ENCODE measurements at places on chromosomes 7 and 10.

- no peak for DNase-seq
Observed at GRCh38 chr7:140685407-140686087, 11.0 kb upstream of the NDUFB2 start.

- DNase-seq = no peak
Observed at GRCh38 chr10:133456041-133456951, 2.6 kb downstream of the SCART1 start.

DNA sequence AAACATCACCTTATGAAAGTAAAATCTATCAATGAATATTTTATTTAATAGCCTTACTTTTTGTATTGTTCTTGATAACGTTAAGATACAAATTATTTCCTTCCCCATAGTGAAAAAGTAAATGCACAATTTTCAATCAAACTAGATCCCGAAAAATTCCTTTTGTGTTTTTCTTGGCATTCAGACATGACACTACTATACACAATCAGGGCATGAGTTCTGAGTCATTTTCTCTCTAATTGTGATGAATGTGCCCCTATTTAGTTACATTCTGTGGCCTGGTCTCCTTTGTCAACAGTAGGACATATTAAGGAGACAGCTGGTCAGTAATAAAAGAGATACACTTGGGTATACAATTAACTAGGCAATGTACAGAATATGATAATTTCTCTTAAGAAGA, 19.8 kb downstream of the COL1A2 start:
- no peak for DNase-seq

GRCh38 chr10:85548034-85548433, 818.6 kb downstream of the GRID1 start:
- no peak for DNase-seq

GRCh38 chr7:23964715-23965114, 254.7 kb downstream of the STK31 start:
- DNase-seq = no peak

DNA sequence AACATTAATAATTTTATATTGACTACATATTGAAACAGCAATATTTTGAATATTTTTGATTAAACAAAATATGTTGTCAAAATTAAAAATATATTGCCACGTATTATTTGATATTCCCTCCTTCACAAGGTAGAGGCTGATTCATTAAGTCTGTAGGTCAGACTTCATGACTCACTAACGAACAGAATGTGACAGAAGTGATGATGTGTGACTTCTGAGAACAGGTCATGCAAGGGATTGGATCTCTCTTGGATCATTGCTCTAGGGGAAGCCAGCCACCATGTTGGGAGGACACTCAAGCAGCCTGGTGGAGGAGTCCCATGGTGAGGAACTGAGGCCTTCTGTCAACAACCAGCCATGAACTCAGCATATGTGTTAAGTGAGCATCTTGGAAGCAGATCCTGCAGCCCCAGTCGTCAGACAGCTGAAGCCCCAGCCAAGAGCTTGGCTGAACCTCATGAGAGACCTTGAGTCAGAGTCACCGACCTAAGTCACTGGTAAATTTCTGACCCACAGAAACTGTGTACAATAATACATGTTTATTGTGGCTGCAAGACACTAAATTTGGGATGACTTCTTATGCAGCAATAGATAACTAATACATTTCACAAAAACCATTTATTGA, 66.6 kb downstream of the HTR5A start:
- DNase-seq = no peak

- no peak for DNase-seq
Observed at GRCh38 chr10:36344240-36345174, 702.4 kb upstream of the FZD8 start.

DNA sequence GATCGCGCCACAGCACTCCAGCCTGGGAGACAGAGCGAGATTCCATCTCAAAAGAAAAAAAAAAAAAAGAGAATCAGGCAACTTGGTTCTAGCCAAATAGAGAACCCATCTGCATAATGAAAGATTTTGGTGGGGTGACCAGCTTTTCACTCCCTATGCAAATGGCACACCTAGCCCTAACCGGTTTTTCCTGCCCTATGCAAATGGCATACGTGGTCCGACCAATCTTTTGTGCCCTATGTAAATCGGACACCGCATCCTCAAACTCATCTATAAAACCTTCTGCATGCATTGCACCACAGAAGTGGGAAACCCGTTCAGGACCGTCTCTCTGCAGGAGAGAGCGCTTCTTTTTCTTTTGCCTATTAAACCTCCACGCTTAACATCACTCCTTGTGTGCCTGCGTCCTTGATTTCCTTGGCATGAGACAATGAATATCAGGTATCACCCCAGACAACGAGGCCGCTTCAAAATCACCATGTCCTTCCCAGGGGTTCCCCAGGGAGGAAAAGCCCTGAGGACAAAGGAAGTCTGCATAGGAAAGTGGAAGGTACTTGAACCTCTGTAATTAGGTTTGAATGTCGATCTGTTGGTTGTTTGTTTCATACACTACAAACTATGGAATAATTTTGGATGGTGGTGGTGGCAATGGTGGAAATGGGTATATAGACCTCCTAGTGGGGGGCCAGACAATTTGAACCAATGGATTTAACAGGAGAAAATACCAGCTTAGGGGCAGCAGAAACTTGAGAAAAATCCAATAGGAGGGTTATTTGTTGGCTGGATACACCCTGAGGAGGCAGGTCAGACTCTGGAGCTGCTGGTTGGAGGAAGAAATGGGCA, 396.2 kb downstream of the TYW1 start:
- no peak for DNase-seq

DNA sequence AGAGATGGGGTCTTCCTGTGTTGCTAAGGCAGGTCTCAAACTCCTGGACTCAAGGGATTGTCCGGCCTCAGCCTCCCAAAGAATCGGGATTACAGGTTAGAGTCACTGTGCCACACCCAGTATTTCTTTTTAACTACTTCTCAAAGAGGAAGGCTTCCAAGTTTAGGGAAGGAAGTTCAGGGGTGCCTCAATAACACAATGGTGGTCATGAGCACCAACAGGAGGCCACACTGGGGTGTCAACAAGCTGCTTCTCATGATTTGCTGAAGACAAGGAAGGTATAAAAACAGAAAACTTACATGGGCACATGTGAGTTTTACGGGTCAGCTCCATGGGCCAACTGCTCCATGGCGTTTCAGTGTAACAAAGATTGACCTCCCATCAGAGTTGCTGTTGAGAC, 160.5 kb downstream of the TNS3 start:
- no peak for DNase-seq

DNA sequence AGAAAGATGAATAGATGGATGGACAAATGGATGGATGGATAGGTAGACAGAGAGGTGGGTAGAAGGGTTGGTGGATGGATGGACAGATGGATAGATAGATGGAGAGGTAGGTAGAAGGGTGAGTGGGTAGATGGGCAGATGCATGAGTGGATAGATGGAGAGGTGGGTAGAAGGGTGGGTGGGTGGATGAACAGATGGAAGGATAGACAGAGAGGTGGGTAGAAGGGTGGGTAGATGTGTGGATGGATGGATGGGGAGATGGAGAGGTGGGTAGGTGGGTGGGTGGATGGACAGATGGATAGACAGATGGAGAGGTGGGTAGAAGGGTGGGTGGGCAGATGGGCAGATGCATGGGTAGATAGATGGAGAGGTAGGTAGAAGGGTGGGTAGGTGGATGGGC, 10.9 kb upstream of the ASB10 start:
- no peak for DNase-seq

GRCh38 chr10:33150146-33150545, 184.3 kb downstream of the NRP1 start:
- no peak for DNase-seq

GRCh38 chr7:44561962-44562621, 11.6 kb downstream of the DDX56 start:
- DNase-seq = no peak

- no peak for DNase-seq
Observed at GRCh38 chr7:94655848-94656657, at the start of gene SGCE. Gene SGCE (minus strand): TSS chr7:94656133. CDS start chr7:94656098, 35 bp downstream.

DNA sequence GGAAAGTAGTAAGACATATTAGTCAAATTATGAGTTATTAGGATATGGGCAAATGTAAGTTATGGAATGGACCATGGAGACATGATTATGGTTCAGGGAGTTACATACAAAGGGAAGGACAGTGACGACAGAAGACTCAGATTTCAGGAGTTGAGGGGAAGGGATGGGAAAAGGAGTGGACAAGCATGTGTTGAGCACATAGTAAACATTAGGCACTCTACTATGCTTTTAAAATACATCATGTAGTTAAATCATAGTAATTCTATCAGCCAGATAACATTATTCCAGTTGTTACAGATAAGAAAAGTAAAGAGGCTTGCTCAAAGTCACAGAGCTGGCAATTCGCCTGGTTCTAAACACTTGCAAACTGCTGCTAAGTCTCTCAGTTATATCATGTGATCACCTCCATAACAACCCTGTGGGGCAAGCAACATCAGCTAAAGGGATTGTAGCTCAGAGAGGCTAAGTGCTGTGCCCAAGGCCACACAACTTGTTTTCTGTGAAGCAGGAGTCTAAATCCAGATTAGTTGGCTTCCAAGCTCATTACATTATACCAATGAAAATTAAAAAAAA, 115.2 kb upstream of the MDFIC start:
- no peak for DNase-seq

DNA sequence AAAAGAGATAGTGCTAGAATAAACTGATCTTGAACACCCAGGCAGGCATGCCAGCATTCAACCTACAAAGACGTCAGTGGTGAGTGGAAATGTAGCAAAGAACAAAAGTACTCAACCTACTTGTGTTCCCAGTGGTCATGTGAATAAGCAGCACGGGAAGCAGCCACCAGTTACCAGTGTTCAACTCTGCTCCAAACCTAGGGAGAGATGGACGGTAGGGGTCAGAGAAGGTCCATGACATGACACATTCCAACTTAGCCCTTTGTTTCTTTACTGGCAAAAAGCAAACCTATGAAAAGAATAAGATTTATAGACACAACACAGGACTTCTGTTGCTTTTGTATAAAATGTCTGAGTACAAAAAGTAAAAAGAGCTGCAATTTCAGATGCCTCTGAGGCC, 511.4 kb downstream of the XPNPEP1 start:
- no peak for DNase-seq

GRCh38 chr7:77687100-77687746, 9.0 kb upstream of the RSBN1L start:
- DNase-seq = no peak

GRCh38 chr10:52597189-52597863, 175.3 kb downstream of the MBL2 start:
- no peak for DNase-seq

- no peak for DNase-seq
Observed at GRCh38 chr7:101854084-101854865, 36.8 kb downstream of the CUX1 start.

DNA sequence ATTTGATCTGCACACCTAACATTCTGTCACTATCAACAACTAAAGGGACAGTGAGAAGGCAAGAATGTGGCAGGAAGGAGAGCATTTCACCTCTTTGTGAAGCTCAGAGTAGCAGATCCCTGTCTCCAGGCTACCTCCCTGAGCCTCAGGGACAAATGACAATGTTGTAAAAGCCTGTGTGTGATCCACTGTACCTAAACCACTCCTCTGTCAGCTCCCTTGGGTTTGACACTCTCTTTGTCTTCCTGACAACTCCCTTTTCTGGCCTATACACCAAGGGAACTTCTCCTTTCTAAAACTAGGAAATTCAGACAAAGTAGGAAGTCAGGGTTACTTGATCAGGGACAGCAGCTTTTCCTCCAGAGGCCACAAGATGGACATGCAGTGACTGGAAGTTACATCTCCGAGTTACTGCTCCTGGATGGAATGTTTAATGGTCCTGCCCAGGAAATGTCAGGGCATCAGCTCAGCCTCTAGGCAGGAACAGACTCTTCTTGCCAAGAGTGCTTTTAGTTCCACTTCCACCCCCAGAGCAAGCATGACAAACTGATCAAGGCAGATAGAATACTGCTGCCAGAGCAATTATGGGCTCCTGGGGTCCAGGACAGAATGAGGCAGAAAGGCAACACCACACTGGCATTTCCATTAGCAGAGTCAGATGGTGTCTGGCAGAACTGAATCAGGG, 1014.5 kb upstream of the LRRTM3 start:
- DNase-seq = no peak

DNA sequence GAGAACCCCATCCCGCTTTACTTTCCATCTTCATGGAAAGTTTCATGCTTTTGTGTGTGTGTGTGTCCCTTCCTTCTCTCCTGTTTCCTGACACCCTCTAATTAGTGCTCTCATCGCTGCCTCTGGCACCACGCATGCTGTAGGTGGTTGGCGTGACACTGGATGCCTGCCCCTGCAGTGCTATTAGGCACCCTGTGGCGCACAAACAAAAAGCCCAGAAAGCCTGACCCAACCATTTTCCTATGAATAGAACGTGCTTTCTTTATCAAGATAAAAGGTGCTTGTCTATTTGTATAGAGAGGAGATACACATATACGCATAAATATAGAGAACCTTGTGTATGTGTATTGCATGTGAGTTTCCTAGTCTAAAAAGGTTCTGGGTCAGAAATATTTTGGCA, 120.8 kb upstream of the CDCA7L start:
- no peak for DNase-seq

DNA sequence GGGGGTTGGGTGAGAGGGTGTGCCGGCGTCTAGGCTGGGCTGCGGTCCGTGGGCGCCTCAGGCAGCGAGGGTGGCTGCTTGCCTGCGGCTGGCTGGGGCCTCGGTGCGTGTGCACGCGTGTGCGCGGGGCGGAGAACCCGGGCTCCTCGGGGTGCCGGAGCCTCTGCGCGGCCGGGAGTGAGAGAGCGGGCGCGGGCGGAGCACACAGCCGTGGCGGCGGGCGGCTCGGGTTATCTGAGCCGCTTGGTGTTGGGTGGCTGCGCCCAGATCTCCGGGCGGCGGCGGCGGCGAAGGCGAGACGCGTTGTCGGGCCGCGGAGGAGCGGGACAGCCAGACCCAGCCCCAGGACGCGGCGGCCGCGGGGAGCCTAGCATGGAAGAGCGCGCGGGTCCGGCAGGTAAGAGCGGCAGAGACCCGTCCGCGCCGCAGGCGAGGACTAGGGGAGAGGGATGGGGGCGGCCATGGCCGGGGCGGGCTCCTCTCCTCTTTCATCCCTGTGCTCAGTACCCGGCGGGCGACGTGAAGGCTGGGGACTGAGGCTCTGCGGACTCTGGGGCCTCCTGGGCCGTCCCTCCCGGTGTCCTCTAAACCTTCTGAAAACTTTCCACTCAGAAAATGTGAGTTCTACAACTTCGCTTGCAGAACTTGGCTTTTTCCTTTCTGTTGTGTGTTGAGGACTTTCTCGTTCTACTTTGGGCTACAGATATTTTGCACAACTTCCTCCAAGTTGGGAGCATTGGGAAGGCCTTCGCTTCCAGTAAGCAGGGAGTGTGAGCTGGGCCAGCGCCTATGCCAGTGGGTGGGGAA, 9.8 kb upstream of the PAX2 start:
- no peak for DNase-seq

DNA sequence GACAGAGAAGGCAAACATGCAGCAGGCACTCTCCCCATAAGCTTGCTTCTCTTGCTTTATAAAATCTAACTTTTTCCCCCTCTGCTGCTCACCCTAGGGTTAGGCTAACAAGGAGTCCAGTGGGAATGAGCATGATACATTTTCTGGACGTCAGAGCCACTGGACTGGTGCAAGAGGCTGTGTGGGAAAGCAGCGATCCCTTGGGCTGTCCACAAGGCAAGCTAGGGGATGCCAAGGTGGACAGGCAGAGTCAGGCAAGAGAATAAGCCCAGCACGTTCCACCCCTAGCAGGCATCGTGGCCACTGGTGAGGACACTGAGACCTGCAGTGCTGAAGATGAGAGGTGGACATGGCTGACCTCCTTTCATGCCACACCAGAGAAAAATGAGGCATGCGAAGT, 290.9 kb upstream of the ZMIZ1 start:
- no peak for DNase-seq
